Breast epithelium (tissue), 4 donors: ENCODE measurements at places on chromosomes 5 and 9.

DNA sequence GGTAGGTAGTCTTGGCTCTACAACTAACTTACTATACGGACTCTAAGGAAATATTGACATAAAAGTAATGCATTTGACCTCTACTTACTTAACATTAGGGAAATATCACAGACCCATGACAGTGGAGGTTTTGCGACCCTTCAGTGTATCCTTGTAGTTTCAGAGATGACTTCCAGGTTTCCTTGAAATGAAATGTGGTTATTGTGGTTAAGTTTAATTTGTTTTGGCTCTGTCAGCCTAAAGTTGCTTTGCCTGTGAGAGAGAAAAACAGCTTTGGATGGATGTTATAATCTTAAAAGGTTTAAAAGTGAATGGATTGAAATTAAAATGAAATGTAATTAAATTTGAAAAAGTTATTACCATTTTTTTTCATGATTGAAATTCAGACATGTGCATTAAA lies 42.9 kb downstream of the LRRTM2 start:
- H3K27me3 ChIP-seq, result no peaks in the 10 kb centered on the region
- H3K27ac ChIP-seq, result no peak overlapping the region
- no peak overlapping the region for H3K4me3 ChIP-seq
- H3K36me3 ChIP-seq, result no peaks in the 10 kb centered on the region

GRCh38 chr5:89388872-89389271 lies 505.9 kb upstream of the MEF2C start:
- H3K4me1 ChIP-seq, result no peaks in the 10 kb centered on the region
- no peak for DNase-seq
- H3K27me3 ChIP-seq, result no peaks in the 10 kb centered on the region
- no peaks in the 10 kb centered on the region for H3K36me3 ChIP-seq

GRCh38 chr5:34616651-34617050 lies 39.5 kb upstream of the RAI14 start:
- no peak for DNase-seq
- no peak overlapping the region for H3K4me3 ChIP-seq
- H3K4me1 ChIP-seq, result no peaks in the 10 kb centered on the region
- no peaks in the 10 kb centered on the region for H3K27me3 ChIP-seq
- no peak overlapping the region for H3K27ac ChIP-seq

- no peak overlapping the region for H3K27ac ChIP-seq
- no peak overlapping the region for H3K4me3 ChIP-seq
- no peaks in the 10 kb centered on the region for H3K4me1 ChIP-seq
These were observed 103.1 kb upstream of the MYO10 start for GRCh38 chr5:17039170-17039569.

DNA sequence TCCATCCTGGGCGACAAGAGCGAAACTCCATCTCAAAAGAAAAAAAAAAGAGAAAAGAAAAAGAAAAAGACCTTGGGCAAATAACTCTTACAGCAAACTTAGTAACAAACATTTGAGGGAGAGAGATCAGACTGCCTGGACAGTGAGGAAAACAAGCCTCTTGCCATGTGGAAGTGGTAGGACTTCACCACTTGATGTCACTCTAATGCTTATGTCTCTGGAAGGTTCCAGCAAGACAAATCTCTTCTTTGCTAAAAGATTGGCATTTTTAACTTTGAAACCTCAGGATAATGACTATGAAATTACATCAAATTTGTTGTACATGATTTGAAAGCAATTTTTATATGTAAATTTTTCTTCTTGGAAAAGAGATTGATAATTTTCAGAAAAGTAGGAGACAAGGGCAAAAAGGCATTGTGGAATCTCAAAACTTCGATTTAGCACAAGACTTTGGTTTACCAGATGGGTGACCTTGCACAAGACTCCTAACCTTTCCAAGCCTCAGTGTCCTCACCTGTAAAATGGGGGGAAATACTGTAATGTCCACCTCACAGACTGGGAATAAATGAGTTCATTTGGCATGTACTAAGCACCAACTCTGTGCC lies 5.4 kb downstream of the ACTL7B start:
- no peak for DNase-seq
- no peaks in the 10 kb centered on the region for H3K27me3 ChIP-seq
- H3K4me3 ChIP-seq, result no peak overlapping the region

GRCh38 chr5:52774005-52774410 lies 13.7 kb upstream of the ITGA1 start:
- H3K36me3 ChIP-seq, result no peaks in the 10 kb centered on the region
- no peaks in the 10 kb centered on the region for H3K4me1 ChIP-seq
- no peaks in the 10 kb centered on the region for H3K27me3 ChIP-seq
- no peak overlapping the region for H3K4me3 ChIP-seq

- no peaks in the 10 kb centered on the region for H3K27me3 ChIP-seq
- DNase-seq, result no peak
- no peak overlapping the region for H3K4me3 ChIP-seq
- H3K4me1 ChIP-seq, result no peaks in the 10 kb centered on the region
- no peaks in the 10 kb centered on the region for H3K36me3 ChIP-seq
These were observed 30.6 kb downstream of the NDUFS6 start for GRCh38 chr5:1831677-1832313.

GRCh38 chr5:76715486-76715735 lies 515 bp upstream of the F2R start:
- H3K27me3 ChIP-seq, result no peaks in the 10 kb centered on the region
- peak overlapping the region; percentile 63 for H3K4me3 ChIP-seq
- H3K36me3 ChIP-seq, result no peaks in the 10 kb centered on the region
- H3K4me1 ChIP-seq, result no peaks in the 10 kb centered on the region
- DNase-seq, result no peak

DNA sequence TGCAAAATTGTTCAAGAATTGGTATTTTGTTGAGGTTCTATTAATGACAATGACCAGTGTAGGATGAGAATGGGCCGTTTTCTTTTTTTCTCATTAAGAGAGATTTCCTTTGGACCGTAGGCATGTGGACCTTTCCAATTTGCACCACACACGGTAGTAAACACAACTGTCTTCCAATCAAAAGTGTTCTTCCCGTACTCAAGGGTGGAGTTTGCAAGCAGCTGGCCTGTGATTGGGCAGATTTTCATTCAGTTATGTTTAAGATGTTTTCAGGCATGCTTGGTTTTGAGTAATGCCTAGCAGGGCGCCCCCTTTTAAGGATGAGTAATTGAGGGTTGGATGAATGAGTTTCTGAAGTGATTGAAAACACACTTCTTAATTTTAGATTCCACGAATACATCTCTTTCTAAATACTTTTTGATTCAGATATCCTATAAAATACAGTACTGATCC lies 2.5 kb downstream of the KDM3B start:
- DNase-seq, result no peak
- peak overlapping the region; percentile 98 for H3K27ac ChIP-seq
- peaks cover 6% of the 10 kb centered on the region for H3K4me1 ChIP-seq
- H3K4me3 ChIP-seq, result peak overlapping the region; percentile 86
- H3K27me3 ChIP-seq, result no peaks in the 10 kb centered on the region

DNA sequence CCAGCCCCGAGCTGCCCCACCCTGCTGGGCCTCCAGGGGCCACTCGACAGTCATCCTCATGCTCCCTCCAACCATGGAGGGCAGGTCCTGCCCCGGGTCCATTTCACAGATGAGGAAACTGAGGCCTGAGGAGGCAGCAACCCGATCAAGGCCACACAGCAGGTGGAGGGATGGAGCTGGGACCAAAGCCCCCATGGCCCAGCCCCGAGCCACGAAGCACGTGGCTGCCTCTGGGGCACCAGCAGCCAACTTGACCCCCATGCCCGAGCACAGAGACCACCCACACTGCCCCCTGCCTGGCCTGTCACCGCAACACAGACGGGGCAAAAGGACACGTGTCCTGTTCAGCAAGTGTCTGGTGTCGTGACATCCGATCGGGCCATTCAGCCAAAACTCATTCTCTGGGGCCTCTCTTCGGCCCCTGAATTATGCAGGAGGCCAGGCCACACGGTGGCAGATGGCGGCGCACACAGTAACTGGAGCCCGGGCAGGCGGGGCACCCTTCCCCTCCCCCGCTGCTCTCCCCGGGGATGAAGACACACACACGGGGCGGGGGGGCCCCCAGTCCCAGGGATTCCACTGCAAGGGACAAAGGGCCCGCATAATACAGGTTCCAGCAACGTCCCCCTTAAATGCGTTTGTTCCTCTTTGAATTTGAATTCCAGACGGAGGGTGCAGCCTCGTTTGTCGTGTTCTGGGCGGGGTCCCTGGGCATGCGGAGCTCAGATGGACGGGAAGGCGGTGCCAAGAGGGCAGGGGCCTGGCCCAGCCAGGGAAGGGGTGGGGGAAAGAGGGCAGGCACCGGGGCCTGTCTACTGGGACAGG lies 29.4 kb upstream of the TMEM250 start:
- no peak overlapping the region for H3K27ac ChIP-seq
- H3K27me3 ChIP-seq, result peaks cover 50% of the 10 kb centered on the region
- no peak for DNase-seq
- H3K4me3 ChIP-seq, result no peak overlapping the region
- no peaks in the 10 kb centered on the region for H3K36me3 ChIP-seq
